GM03348 (cell line): ENCODE measurements at places on chromosomes 3 and 15.

GRCh38 chr3:81291586-81291985, 469.9 kb downstream of the GBE1 start:
- no peak for DNase-seq

GRCh38 chr15:74870436-74871215, 2.5 kb downstream of the SCAMP2 start:
- DNase-seq: no peak

DNA sequence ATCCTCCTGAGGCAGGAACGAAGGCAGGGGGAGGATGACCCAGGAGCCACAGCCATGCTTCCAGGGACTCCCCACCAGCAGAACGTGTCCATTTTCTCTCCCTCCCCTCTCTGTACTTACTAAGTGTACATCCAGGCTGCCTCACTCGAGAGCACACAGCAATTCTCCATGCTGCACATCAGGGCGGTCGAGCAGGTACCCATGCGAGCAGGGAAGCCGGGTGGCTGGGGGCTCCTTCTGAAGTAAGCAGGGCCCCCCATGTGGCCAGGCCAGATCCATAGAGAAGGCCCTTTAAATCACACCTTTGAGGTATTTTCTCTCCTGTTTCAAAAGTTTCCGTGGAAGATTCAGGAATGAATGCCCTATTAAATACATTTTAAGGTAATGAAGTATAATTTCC, 41.2 kb upstream of the SLC6A11 start:
- DNase-seq: no peak

GRCh38 chr3:106425026-106425425, 556.2 kb upstream of the CBLB start:
- peak; percentile 46 for DNase-seq

- DNase-seq: no peak
These were observed 168.5 kb upstream of the STT3B start for GRCh38 chr3:31364188-31364587.

GRCh38 chr3:30551266-30551665, 55.1 kb upstream of the TGFBR2 start:
- DNase-seq: no peak

- DNase-seq: peak; percentile 47
These were observed 2.2 kb downstream of the PTPRG start for GRCh38 chr3:61563313-61564271.

DNA sequence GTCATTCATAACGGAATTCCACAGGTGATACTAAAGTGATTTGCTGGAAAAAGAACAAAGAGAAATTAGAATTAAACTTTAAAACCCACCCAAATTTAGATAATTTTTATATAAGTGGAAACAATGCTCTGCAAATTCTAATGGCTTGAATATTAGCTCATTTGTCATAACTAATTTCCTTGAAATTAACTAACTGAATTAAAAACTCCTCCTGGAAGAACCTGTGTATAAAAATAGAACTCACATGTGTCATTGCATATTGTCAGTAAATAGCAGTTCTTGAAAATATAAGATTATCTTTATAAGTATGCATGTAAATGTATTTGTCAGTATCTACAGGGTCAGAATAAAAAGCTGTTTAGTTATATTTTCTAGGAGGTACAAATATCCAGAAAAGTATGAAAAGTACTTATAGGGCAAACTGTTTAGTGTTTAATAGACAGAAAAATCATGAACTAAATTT, 16.3 kb downstream of the ZIC1 start:
- DNase-seq: no peak

- no peak for DNase-seq
These were observed 425.8 kb upstream of the MDFIC2 start for GRCh38 chr3:70738291-70738681.

- DNase-seq: no peak
These were observed 180.4 kb upstream of the STT3B start for GRCh38 chr3:31352331-31352730.

DNA sequence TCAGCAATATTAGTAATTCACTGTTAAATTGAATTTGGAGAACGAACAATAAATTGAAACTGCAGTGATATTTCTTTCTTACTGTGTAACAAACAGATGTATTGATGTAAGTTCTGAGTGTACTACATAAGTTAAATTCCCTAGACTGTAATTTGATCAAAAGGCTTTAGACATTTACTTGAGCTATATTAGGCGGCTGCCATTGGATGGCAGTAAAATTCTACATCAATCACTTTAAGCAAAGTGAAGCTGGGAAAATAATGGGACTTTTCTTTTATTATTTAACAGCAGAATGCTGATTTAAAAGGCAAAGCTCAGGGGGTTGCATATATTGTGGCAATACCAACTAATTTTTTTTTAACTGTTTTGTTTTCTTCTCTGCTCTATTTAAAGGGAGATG, 212.6 kb upstream of the PLSCR5 start:
- peak; percentile 14 for DNase-seq

DNA sequence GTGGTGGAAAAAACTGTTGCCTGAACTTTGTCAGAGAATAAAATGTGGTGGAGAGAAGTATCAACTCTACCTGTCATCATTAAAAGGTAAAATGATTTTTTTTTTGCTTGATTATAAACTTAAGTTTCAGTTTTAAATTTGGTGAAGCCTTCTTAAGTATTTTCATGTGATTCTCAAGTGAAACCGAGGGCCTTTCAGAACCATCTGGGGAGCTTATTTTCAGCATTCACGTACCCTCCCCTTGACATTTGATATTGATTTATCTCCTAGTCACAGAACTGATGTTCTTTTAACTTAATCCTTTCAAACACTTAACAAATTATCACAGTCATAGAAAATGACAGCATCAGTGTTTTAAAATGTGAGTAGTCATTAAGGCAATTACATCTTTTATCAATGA, 38.5 kb downstream of the HPS3 start:
- DNase-seq: no peak

- peak; percentile 74 for DNase-seq
These were observed 766.8 kb downstream of the TBL1XR1 start for GRCh38 chr3:176430244-176431037.

DNA sequence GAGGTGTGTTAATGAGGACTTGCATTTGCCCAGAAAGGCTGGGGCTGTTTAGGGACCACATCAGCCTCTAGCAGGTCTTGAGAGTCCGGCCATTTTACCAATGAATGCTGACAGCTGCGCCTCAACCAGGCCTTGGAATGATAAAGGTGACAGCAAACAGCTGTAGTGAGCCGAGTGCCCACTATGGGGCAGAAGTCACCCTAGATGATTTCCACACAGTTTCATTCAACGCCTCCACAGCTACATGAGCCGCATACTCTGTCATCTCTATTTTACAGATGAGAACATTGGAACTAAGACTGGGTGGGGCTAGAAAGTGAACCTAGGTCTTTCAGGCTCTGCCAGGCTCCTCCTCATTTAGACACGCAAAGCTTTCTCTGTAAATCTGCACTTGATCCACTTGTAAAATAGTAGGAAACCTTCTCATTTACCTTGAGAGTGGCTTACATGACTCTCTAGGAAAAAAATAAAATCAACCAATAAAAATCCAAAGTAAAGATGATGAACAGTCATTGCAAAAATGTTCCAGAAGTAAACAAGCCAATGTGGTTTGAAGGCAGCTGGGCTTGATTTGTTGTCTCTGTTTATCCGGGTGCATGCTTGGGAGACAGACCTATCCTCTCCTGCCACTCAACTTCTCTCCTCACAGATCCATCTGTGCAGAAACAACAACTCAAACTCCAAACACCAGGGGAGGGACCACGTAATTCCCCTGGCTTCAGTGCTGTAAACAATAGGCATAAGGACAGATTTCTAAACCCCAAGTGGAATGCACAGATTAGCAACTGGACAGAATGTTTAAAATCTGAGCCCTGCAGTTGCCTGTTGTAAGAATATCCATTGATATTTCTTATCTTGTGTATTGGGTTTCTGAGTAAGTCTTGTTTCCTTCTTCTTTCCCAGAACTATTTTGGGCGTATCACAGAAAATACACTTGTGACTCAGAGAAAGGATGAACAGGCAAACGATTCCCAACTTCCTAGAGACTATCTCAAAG, 31.5 kb upstream of the LDHAL6B start:
- peak; percentile 69 for DNase-seq

GRCh38 chr3:4985330-4986174, 6.3 kb downstream of the BHLHE40 start:
- peak; percentile 40 for DNase-seq

DNA sequence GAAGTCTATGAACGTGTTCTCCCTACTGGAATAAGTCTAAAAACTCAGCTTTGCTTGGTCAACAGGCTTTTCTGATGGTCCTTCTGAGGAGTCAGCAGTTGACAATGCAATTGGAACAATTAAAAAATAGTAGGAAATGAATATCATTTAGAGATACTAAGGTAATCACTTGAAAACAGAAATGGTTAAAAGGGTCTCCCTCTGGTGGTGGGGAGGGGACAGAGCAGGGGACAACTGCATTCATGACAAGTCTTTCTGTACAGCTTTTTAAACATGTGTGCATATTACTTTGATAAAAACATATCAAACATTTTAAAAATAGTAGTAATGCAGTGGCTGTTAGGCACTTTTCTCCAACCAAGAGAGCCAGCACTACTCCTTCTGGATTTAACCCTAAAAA, 119.9 kb upstream of the FHIT start:
- DNase-seq: no peak

GRCh38 chr3:14879211-14879874, 60.6 kb downstream of the FGD5 start:
- no peak for DNase-seq

DNA sequence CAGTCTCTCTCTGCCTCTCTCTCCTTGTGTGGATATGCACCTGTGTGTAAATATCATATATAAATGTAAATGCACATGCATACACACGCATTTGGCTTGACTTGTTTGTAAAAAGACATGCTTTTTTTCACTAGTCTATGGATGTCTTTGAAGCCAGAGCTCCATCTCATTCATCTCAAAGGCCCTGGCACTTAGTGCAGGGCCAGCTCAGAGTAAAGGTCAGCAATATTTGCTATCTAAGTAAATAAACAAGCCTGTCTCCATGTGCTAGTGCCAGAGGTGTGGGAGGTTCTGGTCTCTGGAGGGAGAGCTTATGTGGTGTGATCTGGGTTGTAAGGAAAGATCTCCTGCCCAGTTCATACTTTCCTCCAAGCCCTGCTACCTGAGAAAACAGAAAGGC, 5.6 kb downstream of the CLSTN2 start:
- DNase-seq: no peak
